ENCODE measurements at places on chromosomes 2 and 18.

GRCh38 chr2:149122516-149122915, 84.0 kb downstream of the LYPD6B start:
- DNase-seq: no peak

GRCh38 chr2:86368161-86368824, 30.9 kb upstream of the REEP1 start:
- DNase-seq: no peak

DNA sequence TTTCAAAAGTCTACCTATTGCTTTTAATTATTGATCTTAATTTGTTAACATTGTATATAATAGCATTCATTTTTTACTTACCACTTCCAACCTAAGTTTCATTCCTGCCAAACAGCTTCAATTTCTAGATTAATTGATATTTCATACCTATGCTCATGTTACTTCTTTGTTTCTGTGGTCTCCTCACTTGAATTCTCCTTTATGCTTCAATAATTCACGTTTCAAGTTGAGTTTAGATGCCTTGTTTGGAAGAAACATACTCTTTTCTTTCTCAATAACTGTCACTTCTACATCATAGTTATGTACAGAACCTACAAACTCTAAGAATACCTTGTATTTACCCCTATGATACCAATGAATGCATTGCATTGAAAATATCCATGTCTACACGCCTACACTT, 862.2 kb upstream of the LRATD1 start:
- DNase-seq: no peak

DNA sequence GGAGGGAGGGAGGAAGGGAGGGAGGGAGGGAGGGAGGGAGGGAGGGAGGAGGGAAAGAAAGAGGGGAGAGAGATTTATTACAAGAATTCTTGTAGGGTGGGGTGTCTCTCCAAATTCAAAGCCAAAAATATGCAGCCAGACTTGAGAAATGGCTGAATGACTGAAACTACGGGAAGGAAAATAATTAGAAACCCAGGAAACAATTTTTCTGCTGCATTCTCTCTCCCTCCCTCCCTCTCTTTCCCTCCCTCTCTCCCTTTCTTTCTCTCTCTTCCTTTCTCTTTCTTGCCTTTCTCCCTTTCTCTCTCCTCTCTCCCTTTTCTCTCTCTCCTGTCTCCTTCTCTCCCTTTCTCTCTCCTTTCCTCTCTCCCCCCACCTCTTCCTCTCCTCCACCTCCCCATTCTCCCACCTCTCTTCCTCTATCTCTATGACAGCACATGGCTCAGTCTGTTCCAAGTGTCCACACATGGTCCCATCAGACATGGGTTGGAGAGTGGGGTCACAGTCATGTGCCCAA, 218.7 kb downstream of the C1D start:
- DNase-seq: no peak

DNA sequence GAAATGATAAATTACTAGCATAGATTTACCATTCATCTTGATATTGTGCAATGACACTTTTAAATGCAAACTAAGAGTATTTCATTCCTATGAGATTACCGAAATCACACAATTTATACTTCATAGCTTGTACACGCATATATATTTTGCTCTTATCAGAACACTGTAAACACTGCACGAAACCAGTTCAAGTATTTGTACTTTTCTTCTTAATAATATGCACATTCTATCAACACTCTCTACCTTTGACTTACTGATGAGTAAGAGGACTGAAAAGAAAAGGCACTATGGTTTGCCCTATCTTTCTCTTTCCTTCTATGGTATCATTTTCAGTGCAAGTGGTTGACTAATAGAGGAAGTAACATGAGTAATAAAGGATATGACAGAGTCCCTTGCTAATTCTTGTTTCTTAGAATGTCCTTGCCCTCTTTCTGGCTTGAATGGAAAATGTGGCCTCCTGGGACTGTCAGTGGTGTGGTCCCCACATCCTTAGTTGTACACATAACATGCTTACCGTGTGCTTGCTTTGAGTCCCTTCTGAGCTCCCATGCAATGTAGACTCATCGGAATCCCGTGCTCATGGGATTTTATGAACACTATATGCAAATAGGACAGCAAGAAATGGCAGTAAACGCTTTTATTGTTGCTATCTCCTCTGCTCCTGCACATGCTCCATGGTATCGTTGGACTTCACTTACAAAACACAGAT, 363.5 kb upstream of the TNP1 start:
- DNase-seq: no peak

GRCh38 chr2:197857476-197858107, 53.2 kb downstream of the PLCL1 start:
- no peak for DNase-seq

DNA sequence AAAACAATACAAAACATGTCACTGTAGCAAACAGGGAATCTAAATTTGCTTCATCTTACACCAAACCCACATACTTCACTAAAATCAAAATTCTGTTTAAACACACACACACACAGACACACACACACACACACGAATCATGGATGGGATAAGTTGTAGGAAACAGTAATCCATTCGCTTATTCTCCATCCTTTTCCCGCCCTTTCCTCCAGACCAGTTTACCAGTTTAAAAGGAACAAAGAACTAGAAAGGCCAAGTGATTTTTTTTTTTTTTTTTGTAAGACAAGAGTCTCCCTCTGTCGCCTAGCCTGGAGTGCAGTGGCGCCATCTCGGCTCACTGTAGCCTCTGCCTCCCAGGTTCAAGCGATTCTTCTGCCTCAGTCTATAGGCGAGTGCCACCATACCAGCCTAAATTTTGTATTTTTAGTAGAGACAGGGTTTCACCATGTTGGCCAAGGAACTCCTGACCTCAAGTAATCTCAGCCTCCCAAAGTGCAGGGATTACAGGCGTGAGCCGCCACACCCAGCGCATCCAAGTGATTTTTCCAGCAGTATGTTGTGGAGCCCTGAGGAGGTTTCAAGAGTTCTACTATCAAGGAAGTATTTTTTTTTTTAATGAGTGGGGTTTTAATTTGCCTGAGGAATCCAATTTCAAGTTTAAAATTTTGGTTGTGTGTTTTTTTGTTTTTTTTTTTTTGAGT, 5.7 kb downstream of the PSME4 start:
- DNase-seq: no peak

GRCh38 chr2:95347681-95348608, 50.8 kb downstream of the KCNIP3 start:
- DNase-seq: peak; percentile 78

DNA sequence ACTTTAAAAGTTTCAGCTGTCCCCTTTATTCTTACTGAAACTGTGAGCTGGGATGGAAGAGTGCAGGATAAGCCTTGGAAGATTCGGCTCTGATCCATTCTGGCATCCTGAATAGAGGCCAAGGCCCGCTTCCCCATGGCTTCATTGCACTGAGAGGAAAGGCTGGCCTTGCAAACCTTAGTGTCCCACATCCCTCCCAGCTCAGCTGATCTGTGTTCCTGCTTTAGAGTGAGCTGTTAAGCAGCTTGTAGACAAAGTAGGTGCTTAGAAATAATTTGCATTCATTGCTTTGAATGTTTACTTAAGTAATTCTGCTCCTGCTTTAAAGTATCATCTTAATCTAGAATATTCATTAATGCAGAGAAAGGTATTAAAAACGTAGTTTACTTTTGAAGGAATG, 169.6 kb upstream of the BOD1L2 start:
- no peak for DNase-seq

DNA sequence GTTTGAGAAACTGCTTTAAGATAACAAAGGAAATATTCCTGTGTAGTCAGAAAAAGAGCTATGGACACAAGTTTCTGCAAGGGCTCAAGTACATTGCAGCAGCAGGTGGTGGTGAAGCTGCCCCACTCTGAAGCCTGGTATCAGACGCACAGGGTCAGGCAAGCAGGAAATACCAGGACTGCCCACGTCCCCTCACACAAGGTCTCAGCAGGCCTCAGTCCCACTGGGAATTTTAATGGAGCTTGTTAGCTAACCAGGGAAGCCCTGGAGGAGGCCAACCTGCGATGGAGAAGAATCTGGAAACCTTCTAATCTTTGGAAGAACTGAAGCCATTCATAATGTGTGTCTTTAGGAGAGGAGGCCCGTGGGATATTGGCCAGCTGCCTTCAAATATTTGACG, 168.3 kb downstream of the UXS1 start:
- DNase-seq: no peak

DNA sequence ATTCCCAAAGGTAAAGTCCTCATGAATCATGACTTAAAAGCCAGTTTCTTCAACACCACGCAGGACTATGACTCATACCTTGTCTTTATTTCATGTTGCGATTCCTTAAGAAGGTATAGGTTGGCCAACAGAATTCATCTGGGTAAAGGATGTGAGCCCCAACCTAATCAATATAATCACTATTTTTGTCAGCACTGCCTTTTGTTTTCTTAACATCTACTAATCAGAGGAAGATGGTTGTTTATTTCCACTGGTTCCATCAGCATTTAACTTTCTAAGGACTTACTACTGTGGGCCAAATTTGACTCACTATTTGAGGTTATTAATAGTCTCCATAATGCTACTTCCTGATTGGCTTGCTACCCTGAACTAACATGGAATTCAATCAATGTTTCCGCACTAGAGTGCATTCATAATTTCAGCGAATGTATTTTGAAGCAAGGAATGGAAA, 78.6 kb downstream of the SCG2 start:
- DNase-seq: no peak

DNA sequence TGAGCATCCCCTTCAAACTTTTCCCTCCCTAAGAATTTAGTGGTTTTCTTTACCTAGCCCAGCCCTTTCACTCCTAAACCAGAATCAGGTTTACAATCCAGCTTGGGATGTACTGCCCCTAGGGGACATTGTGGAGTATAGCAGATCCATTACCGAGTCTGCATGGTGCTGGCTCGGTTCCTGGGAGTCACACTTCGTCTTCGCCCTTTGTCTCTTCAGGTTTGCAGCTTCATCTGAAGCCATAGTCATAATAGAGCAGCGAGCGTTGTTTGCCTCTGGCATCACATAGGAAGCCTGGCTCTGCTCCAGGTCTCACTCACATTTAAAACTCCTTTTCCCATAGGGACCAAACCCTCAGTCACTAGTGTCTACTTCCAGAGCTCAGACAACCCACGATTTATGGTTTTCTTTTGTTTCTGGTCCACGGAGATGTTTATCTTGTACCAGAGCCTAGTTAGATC, 16.8 kb upstream of the LYPD6 start:
- no peak for DNase-seq

- no peak for DNase-seq
Measured at GRCh38 chr2:133941666-133942065, 312.2 kb upstream of the MGAT5 start.

GRCh38 chr18:55605733-55606338, 17.8 kb upstream of the TCF4 start:
- DNase-seq: no peak

DNA sequence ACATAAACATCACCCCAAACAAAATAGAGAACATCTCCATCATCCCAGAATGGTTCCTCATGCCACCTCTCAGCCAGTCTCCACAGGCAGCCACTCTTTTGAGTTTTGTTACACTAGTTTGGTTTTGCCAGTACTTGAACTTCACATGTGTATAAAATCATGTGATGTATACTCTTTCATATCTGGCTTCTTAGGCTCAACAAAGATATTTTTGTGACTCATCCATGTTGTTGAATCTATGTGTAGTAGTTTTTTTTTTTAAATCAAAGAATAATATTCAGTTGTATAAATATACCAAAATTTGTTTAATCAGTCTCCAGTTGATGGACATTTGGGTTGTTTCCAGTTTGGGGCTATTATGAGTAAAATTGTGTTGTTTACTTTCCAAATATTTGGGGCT, 75.9 kb downstream of the PMS1 start:
- DNase-seq: no peak

DNA sequence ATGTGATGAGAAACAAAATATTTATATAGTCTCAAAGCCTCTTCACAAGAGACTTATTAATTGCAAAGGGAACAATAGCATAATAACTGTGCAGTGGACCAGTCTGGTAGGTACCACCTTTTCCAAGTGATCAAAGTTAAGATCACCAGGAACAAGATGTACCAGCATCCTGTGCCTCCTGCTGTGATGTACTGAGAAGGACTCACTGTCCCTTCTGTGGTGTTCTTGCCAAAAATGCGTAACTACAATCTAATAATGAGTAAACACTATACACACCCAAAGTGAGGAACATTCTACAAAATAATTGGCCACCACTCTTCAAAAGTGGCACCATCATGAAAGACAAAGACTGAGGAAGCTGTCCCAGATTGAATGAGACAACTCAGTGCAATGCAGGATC, 14.5 kb downstream of the GNLY start:
- DNase-seq: no peak

DNA sequence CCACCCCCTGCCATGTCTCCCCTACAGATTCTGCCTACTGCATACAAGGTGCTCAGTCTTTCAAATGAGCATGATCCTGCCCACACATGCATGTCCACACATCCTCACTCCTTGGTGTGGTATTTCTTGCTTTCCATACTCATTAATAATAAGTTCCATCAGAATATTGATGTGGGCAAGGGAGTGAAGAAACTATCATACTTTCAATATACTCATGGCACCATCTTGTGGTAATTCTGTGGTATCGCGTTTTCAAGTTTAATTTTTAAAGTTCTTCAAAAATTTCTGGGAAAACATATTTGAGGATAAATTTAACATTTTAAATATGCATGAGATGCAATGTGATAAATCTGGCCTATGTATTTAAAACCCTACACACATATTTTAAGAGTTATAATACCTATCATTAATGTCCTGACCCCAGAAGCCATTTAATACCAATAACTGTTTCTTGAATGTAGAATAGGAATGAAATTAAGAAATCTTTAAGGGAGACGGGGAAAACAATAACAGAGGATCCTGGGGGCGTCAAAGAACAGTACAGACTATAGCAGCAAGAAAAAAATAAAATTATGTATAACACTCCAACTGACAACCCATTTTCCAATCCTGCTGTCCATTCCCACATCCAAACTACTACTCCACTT, 110.1 kb downstream of the ZNF385B start:
- DNase-seq: no peak

DNA sequence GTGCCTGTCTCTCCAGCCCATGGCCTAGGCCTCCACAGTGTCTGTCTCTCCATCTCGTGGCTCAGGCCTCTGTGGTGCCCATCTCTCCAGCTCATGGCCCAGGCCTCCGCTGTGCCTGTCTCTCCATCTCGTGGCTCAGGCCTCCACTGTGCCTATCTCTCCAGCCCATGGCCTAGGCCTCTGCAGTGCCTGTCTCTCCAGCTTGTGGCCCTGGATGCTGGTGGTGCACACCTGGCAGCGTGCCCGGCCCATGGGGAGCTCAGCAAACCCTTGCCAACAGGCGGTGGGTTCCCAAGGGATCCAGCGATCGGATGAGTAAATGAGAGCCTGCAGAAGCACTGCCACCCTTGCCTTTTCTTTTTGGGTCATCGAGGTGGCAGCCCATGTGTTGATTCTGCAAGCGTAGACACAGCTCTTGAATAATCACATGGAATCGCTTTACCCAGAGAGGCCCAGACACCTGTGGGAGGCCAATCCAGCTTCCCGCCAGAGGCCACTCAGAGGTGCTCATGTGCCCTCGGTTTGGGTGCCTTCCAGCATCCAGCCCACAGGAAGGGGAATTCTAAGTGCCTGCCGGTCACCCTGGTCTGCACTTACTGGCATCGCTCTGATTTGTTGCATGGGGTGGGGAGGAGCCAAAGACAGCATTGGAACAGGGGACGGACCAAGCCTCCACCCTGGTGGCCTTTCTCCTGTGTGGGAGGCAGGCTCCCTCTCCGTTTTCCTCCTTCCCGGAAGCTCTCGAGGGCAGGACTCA, 101.8 kb upstream of the HDAC4 start:
- no peak for DNase-seq

- DNase-seq: no peak
Measured at GRCh38 chr2:7867867-7868266, 814.0 kb upstream of the ID2 start.

GRCh38 chr2:124804014-124804940, 779.2 kb downstream of the CNTNAP5 start:
- no peak for DNase-seq
